Astrocyte (in vitro differentiated cells and primary cell): ENCODE measurements at places on chromosomes 6 and 20. TPM values are rescaled to one million over a fixed set of nuclear protein-coding genes. Genes with fewer than 3 reads are reported as not detected.
A peak's percentile ranks its signal among the peaks of the same experiment; 100 is the strongest.

DNA sequence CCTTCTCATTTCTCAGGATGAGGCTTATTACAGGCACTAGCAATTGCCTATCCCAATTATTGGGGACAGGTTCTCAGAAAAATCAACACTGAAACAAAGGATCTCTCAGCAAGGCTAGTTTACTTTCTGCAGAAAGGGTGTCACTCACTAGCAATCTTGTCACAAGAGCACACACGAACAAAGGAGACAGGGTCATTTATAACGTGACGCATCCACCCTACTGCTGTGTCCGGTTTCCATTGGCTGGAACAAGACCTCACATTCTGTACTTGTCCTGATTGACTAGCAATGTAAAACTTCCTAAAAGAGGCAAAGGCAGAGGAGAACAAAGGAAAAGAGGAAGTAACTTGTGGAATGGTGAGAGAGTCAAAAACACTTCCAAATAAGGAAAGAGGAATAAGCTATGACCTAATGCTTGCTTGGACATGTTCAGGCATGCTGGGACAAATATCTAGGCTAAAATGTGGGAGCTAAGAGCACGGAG lies 160.2 kb upstream of the STXBP5 start:
- H3K36me3 ChIP-seq, result no peaks in the 10 kb centered on the region
- no peaks in the 10 kb centered on the region for H3K4me1 ChIP-seq
- H3K27me3 ChIP-seq, result no peaks in the 10 kb centered on the region
- no peak overlapping the region for H3K27ac ChIP-seq
- H3K4me3 ChIP-seq, result no peak overlapping the region
- DNase-seq, result peak; percentile 27

GRCh38 chr6:124132256-124132655 lies 328.6 kb downstream of the NKAIN2 start:
- peak; percentile 1 for DNase-seq
- H3K27ac ChIP-seq, result no peak overlapping the region
- H3K4me1 ChIP-seq, result no peaks in the 10 kb centered on the region
- H3K27me3 ChIP-seq, result peaks cover 4% of the 10 kb centered on the region
- H3K36me3 ChIP-seq, result no peaks in the 10 kb centered on the region

GRCh38 chr20:44185574-44185973 lies 1.4 kb downstream of the JPH2 start:
- H3K27ac ChIP-seq, result no peak overlapping the region
- peaks cover 18% of the 10 kb centered on the region for H3K4me1 ChIP-seq
- H3K36me3 ChIP-seq, result no peaks in the 10 kb centered on the region

The CALHM5 gene
- 1.8 and 1.9 TPM in 2 replicates for total RNA-seq

DNA sequence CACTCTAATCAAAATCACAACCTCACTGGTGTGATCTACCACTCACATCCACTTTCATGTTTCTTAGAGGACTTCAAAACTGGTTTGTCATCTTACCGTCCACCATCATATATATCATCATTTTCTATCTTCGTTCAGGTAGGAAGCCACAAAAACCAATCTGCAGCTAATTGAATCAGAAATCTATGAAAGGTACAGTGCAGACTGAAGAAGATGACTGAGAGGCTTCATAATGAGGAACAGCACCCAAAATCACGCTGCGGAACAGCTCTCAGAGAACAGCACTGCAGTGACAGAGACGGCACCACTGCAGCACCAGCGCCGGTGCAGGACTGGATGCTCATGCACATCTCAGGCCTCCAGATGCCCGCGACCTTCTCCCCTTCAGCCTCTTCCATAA lies 13.0 kb downstream of the GMDS start:
- H3K27me3 ChIP-seq, result no peaks in the 10 kb centered on the region
- no peaks in the 10 kb centered on the region for H3K36me3 ChIP-seq
- no peak overlapping the region for H3K4me3 ChIP-seq

- DNase-seq, result no peak
- H3K4me3 ChIP-seq, result no peak overlapping the region
- no peaks in the 10 kb centered on the region for H3K27me3 ChIP-seq
These were observed 191.6 kb upstream of the SUPT3H start for GRCh38 chr6:45569210-45569945.

DNA sequence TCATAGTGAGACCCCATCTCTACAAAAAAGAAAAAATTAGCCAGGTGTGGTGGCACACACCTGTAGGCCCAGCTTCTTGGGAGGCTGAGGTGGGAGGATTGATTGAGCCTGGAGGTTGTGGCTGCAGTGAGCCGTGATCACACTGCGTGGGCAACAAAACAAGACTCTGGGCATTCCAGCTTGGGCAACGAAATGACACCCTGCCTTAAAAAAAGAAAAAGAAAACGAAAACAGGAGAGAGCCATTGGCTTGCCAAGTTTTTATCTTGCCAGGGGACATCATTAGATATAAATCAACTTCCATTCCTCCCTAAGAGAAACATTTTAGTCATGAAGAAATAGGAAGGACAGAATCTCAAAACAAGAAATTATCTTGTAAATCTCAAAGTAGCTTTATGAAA lies 109.5 kb downstream of the MAP3K7 start:
- peaks cover 5% of the 10 kb centered on the region for H3K4me1 ChIP-seq
- no peaks in the 10 kb centered on the region for H3K36me3 ChIP-seq
- no peak for DNase-seq

DNA sequence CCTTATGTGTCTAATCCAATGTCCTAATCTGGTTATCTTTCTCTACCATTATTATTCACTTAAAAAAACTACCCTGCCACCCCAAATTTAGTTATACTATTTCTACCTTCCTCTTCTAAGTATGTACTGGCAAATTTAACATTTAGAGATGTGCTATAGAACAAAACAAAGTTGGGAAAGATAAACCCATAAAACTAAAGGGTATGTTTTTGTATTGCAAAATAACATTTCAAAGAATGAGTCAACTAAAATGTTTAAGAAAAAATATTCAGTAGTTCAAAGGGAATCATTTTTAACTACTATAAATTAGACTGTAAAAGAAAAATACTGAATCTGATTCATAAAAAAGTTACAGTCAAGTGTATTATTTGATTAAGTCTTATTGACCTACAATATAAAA lies 103.0 kb downstream of the LMBRD1 start:
- H3K27me3 ChIP-seq, result no peaks in the 10 kb centered on the region
- no peaks in the 10 kb centered on the region for H3K36me3 ChIP-seq
- no peak for DNase-seq
- no peaks in the 10 kb centered on the region for H3K4me1 ChIP-seq
- no peak overlapping the region for H3K4me3 ChIP-seq
- no peak overlapping the region for H3K27ac ChIP-seq

DNA sequence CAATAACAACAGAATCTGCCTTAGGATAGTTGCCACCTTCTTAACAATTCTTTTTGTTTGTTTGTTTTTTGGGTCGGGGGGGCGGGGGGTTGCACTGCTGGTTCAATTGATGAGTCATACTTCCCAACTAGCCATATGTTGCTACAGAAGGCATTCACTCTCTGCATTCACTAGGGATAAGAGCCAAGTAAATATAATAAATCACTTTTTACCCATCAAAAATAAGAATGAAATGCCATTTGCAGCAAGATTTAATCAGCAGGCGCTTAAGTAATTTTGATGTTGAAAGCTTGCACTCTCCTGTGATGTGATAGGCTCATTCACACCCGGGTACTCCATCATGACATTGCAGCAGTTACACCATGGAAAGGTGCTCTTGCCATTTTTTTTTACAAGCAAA lies 209.8 kb downstream of the HIVEP2 start:
- H3K36me3 ChIP-seq, result no peaks in the 10 kb centered on the region
- no peaks in the 10 kb centered on the region for H3K4me1 ChIP-seq
- no peaks in the 10 kb centered on the region for H3K27me3 ChIP-seq
- no peak for DNase-seq
- H3K4me3 ChIP-seq, result no peak overlapping the region

- H3K27me3 ChIP-seq, result peaks cover 8% of the 10 kb centered on the region
- no peaks in the 10 kb centered on the region for H3K4me1 ChIP-seq
- no peak for DNase-seq
- no peak overlapping the region for H3K4me3 ChIP-seq
These were observed 57.7 kb downstream of the NKX2-2 start for GRCh38 chr20:21456207-21456606.

The CST5 gene
- total RNA-seq, result 0.41 and 0.50 TPM in 2 replicates

GRCh38 chr6:5606546-5606945 lies 345.2 kb downstream of the FARS2 start:
- peak; percentile 6 for DNase-seq
- no peak overlapping the region for H3K27ac ChIP-seq
- no peak overlapping the region for H3K4me3 ChIP-seq
- no peaks in the 10 kb centered on the region for H3K4me1 ChIP-seq
- H3K36me3 ChIP-seq, result no peaks in the 10 kb centered on the region

The CPXM1 gene
- 10.6 and 10.9 TPM in 2 replicates for total RNA-seq

DNA sequence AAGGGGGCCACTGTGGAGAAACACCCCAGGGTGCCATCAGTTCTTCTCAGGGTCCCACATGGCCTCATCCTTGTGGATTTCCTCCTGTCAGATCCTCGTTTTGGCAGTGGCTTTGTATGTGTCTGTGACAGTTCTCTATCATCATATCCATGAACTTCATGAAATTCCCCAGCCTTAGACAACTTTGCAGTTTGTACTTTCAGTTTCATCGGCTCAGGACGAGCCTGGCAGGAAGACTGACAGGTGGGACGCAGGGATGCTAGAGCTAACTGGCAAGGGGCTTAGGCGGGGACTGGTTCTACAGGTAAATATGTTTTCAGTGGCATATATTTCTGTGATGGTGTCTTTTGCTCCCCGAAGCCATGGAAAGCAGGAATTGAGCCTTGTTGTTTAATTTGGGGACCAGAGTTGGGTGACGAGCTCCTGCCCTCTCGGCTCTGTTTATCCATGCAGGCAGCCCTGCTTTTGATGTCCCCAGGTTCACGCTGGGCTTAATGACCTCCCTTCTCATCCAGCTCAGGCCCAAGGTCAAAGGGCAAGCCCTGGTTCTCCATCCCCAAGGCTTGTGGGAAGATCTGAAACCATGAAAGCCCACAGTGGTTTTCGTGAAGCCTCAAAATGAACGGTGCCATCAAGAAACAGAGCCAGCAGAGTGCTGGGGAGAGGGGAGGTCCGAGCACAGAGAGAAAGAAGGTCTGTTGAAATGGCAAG lies 11.2 kb downstream of the SDCBP2 start:
- no peaks in the 10 kb centered on the region for H3K27me3 ChIP-seq
- DNase-seq, result no peak
- H3K27ac ChIP-seq, result no peak overlapping the region
- no peak overlapping the region for H3K4me3 ChIP-seq
- H3K4me1 ChIP-seq, result peaks cover 19% of the 10 kb centered on the region

The RCAN2 gene
- total RNA-seq, result 9.9 and 10.6 TPM in 2 replicates
